ENCODE measurements at places on chromosomes 6 and 20. TPM values are rescaled to one million over a fixed set of nuclear protein-coding genes. Genes with fewer than 3 reads are reported as not detected.

DNA sequence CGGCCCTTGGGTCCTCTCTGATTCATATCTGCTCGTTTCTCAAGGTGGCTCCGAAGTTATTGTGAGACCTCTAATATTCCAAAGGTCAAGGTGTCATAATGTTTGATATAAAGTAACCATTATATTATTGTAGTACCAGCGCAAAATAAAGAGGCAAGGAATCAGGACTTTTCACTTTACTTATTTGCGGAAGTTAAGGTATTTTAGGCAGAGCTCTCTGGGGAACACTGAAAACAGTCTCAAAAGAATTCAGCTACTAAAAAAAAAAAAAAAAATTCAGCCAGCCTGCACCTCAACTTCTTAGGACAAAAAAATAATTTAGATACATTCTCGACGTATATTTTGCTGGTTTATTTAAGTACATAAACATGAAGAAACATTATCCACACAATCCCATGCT, 2.4 kb downstream of the OSER1 start:
- DNase-seq: no peak

- no peak for DNase-seq
Observed at GRCh38 chr20:10264166-10264558, 45.5 kb downstream of the SNAP25 start.

PEX6 gene
- total RNA-seq: 11.7 TPM

ZKSCAN3 gene
- 4.2 TPM for total RNA-seq

ADGRF4 gene
- not detected for total RNA-seq

PPP1R16B gene
- 17.6 TPM for total RNA-seq

DNA sequence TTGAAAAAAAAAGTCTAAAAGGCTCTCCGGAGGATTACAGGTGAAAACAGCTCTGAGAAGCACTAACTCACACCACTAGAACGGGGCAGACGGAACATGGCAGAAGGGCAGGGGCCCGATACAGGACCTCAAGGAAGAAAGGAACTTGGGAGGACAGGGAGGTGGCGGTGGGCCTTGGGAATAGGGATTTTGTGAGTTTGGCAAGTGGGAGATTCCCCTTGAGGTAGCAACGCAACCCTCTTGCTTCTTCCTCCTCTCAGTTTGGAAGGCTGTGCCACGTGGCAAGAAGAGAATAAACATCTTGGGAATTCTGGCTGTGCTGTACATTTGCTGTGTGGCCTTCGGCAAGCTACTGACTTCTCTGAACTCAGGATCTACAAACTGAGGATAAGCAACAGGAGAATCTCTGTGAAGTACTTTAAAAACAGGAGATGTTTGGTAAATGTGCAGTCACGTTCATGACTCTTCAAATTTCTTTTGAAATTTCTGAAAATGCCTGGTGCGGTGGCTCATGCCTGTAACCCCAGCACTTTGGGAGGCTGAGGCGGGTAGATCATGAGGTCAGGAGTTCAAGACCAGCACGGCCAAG, 220.8 kb downstream of the BCAS1 start:
- no peak for DNase-seq

MLN gene
- not detected for total RNA-seq

- DNase-seq: no peak
Observed at GRCh38 chr6:122736616-122737015, 42.9 kb upstream of the FABP7 start.

DNA sequence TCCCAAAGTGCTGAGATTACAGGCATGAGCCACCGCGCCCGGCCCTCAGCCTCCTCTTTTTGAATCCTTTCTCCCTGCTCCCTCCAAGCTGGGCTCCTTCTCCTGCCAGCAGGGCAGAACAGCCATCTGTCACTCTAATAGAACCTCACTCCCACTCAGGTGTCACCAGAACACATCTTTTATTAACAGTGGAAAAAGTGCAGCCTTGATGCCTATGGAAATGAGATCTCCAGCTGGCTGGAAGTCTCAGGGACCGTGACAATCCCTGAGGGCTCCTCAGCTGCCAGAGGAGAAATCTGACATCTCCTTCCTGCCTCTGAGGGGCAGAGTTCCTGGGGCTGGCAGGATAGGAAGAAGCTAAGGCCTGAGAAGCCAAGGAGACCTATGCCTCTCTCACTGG, 28.0 kb downstream of the TMC2 start:
- no peak for DNase-seq

- no peak for DNase-seq
Observed at GRCh38 chr6:169862043-169862891, 110.8 kb downstream of the ERMARD start.

PSORS1C2 gene
- not detected for total RNA-seq

- no peak for DNase-seq
Observed at GRCh38 chr20:16106191-16106849, 466.9 kb downstream of the KIF16B start.

- DNase-seq: no peak
Observed at GRCh38 chr20:23020230-23021018, 14.7 kb upstream of the SSTR4 start.

DNA sequence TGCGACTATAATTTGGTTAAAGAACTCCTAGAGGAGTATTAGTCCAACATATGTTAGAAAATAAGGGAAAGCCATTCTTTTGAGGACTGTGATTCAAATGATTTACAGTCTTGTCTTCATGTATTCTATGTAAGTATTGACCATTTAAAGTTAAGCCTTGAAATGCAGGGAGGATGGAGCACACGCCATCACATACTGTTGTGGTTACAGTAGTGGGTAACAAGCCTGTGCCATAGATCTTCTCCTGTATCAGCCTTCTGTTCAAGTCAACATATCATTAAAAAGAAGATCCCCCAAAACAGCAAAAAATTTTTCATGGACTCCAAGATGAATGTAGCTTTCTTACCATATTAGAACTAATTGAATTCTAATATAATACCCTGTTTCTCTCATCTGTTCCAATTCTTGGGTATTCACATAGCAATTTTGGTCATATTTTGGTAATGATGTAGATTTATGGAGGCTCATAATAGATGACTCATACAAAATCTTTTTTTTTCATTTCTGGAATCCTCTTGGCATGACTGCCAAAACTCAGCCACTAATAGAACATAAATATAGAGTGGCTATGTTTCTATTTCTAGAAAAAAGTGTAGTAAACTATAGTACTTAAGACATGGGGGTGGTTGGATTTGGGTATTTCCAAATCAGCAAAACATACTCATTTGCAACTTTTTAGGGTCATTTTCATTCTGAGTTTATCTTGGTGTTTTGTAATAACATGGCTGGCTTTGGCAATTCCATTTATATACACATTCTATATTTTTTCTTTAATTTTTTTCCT, 413.5 kb downstream of the BCKDHB start:
- DNase-seq: no peak

Data from aorta (tissue), 5 donors.